ENCODE measurements at places on chromosomes 2 and 18.

GRCh38 chr2:129905664-129906081, 73.8 kb upstream of the RAB6C start:
- H3K27me3 ChIP-seq = no peaks in the 10 kb centered on the region
- H3K36me3 ChIP-seq = no peaks in the 10 kb centered on the region
- DNase-seq = no peak
- peaks cover 1% of the 10 kb centered on the region for H3K4me1 ChIP-seq

DNA sequence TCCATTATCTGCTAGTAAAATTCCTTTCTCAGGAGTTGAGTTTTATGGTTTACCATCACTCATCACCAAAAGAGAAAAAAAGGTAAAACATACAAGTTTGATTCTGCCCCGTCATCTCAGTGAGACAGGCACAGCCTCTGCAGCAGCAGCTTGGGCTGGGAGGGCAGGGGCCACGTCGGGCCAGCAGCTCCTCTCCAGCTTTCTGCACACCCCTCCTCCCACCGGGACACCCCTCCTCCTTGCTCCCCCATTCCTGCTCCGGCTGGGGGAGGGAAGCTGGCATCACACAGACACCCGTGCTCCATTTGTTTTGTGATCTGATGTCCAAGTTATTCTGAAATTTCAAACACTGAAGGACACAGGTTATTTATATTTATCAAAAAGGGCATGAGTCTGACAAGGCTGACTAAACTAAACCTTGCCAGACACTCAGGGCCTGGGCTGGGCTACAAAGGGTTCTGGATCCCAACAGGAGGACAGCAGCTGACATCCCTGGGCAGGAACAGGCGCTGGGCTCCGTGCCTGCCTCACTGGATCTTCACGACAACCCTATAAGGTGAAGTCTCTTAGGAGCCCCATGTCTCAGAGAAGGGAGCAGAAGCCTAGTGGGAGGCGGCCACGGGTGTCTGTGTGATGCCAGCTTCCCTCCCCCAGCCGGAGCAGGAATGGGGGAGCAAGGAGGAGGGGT, 71.4 kb downstream of the HDAC4 start:
- H3K4me1 ChIP-seq = peaks cover 3% of the 10 kb centered on the region
- H3K36me3 ChIP-seq = no peaks in the 10 kb centered on the region
- DNase-seq = peak; percentile 45
- no peaks in the 10 kb centered on the region for H3K27me3 ChIP-seq
- H3K4me3 ChIP-seq = no peak overlapping the region

DNA sequence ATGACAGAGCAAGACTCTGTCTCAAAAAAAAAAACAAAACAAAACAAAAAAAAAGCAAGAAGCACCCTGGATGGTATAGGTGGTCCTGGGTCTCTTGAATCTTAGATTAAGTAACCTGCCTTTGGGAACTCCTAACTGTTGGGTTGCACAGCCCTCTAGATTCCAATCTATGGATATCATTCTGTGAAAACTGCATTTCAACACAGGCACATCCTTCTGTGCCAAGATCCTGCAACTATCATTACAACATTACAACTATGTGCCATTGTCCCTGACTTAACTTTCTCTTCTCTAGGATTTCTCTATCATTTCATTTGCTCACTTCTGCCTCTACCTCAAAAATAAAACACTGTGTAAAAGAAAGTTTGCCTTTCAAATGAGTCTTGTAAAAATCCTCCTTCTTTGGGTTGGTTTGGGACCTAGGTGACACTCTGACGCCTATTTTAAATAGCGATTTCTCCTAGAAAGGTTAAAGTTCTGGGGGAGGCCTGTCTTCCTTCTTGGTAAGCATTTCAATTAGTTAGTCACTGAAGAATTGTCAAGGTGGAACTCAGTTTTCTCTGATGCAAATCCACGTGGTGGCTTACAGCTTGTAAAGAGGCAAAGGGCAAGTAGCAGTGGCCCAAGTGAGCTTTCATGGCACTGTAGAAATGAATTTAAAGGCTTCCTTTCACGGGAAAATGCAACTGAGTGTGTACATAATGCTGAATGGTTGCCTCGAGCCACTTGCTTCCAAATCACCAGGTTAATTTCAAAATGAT, 9.2 kb downstream of the LGALSL start:
- DNase-seq = no peak
- H3K36me3 ChIP-seq = no peaks in the 10 kb centered on the region
- no peak overlapping the region for H3K27ac ChIP-seq
- no peaks in the 10 kb centered on the region for H3K4me1 ChIP-seq
- H3K27me3 ChIP-seq = no peaks in the 10 kb centered on the region

GRCh38 chr2:196291426-196291825, 120.0 kb upstream of the STK17B start:
- DNase-seq = no peak
- no peak overlapping the region for H3K27ac ChIP-seq
- H3K27me3 ChIP-seq = no peaks in the 10 kb centered on the region
- H3K36me3 ChIP-seq = no peaks in the 10 kb centered on the region
- H3K4me3 ChIP-seq = no peak overlapping the region

- no peaks in the 10 kb centered on the region for H3K4me1 ChIP-seq
- H3K27me3 ChIP-seq = no peaks in the 10 kb centered on the region
- no peak overlapping the region for H3K27ac ChIP-seq
- H3K4me3 ChIP-seq = no peak overlapping the region
These were observed 19.1 kb upstream of the ACMSD start for GRCh38 chr2:134819334-134819733.

- no peaks in the 10 kb centered on the region for H3K36me3 ChIP-seq
- no peaks in the 10 kb centered on the region for H3K27me3 ChIP-seq
- H3K4me1 ChIP-seq = peaks cover 14% of the 10 kb centered on the region
- H3K27ac ChIP-seq = no peak overlapping the region
- H3K4me3 ChIP-seq = no peak overlapping the region
These were observed 26.7 kb downstream of the GPC1 start for GRCh38 chr2:240462073-240462706.

- peaks cover 42% of the 10 kb centered on the region for H3K27me3 ChIP-seq
- H3K27ac ChIP-seq = no peak overlapping the region
- H3K4me1 ChIP-seq = no peaks in the 10 kb centered on the region
- H3K36me3 ChIP-seq = no peaks in the 10 kb centered on the region
- no peak for DNase-seq
These were observed 40.5 kb upstream of the REL start for GRCh38 chr2:60840880-60841279.

DNA sequence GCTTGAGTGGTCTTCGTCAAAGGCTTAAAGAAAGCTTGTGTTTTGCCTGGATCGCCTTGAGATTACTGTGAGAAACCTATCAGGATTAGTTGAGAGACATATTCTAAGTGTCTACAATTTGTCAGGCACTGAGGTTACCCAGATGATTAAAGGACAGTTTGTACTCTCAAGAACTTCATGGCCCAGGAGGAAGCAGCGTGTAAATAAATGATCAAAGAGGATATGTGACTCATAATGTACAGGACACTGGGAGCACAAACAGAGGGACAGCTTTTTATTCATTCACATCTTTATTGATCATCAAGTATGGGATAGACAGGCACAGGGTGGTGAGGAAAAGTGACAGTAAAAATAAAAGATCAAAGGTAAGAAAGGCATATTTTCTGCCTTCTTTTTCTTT, 152.6 kb upstream of the FSHR start:
- no peak overlapping the region for H3K4me3 ChIP-seq
- DNase-seq = no peak
- no peaks in the 10 kb centered on the region for H3K36me3 ChIP-seq
- H3K27ac ChIP-seq = no peak overlapping the region
- H3K4me1 ChIP-seq = no peaks in the 10 kb centered on the region

- no peak overlapping the region for H3K27ac ChIP-seq
- no peaks in the 10 kb centered on the region for H3K4me1 ChIP-seq
- H3K4me3 ChIP-seq = no peak overlapping the region
- no peak for DNase-seq
- no peaks in the 10 kb centered on the region for H3K27me3 ChIP-seq
These were observed 130.6 kb downstream of the CLIP4 start for GRCh38 chr2:29245742-29246382.

DNA sequence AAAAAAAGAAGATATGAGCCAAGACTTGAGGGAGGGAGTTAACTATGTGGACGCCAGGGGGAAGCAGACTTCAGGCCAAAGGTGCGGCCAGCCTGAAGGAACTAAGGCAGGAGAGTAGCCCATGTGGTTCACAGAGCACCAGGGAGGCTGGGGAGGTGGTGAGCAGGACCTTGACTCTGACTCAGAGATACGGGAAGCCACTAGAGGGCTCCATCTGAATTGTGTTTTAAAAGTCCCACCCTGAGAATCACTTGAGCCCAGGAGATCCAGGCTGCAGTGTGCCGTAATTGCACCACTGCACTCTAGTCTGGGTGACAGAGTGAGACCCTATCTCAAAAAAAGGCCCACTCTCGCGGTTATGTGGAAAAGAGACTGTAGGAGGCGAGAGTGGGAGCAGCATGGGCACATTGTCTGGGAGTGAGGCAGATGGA, 12.3 kb downstream of the CEP192 start:
- no peak overlapping the region for H3K4me3 ChIP-seq
- no peaks in the 10 kb centered on the region for H3K27me3 ChIP-seq
- DNase-seq = peak; percentile 79
- no peak overlapping the region for H3K27ac ChIP-seq
- H3K36me3 ChIP-seq = peaks cover 2% of the 10 kb centered on the region
- H3K4me1 ChIP-seq = no peaks in the 10 kb centered on the region

DNA sequence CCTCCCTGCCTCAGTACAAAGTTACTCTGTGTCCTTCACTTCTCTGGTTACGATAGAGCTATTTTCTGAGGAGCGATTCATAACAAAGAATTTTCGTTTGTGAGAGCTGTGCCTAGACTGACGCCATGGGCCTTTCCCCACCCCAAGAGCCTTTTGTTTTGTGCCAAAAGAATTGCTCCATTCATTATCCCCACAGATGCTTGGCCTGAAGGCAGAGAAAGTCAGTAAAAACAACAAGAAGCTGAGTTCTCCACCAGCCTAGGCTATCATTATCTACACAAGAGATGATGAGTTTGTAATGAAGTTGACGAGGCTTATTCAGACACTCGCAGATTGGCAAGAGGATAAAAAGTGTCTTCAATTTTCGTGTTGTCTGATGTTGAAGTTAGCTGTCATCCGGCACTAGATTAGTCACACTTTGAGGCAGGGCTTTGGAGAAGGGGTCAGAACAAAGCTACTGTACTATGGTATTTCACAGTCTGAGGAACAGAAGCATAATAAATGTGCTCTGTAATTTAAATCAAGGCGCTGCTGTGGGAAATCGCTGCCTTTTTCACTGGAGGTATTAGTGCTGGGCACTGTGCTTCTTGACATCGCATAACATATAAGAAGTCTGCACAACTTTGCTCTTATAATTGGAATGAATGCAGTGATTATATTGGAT, 278.4 kb upstream of the FIGN start:
- H3K4me1 ChIP-seq = peaks cover 3% of the 10 kb centered on the region
- H3K27ac ChIP-seq = no peak overlapping the region
- H3K4me3 ChIP-seq = no peak overlapping the region
- no peaks in the 10 kb centered on the region for H3K27me3 ChIP-seq
- H3K36me3 ChIP-seq = no peaks in the 10 kb centered on the region

GRCh38 chr2:229350883-229351282, 79.8 kb upstream of the PID1 start:
- no peak overlapping the region for H3K27ac ChIP-seq
- no peak for DNase-seq
- no peaks in the 10 kb centered on the region for H3K4me1 ChIP-seq
- H3K36me3 ChIP-seq = no peaks in the 10 kb centered on the region

- no peak overlapping the region for H3K27ac ChIP-seq
- H3K36me3 ChIP-seq = no peaks in the 10 kb centered on the region
- peaks cover 2% of the 10 kb centered on the region for H3K4me1 ChIP-seq
- no peak overlapping the region for H3K4me3 ChIP-seq
These were observed 118.0 kb upstream of the UGP2 start for GRCh38 chr2:63723709-63724108.

DNA sequence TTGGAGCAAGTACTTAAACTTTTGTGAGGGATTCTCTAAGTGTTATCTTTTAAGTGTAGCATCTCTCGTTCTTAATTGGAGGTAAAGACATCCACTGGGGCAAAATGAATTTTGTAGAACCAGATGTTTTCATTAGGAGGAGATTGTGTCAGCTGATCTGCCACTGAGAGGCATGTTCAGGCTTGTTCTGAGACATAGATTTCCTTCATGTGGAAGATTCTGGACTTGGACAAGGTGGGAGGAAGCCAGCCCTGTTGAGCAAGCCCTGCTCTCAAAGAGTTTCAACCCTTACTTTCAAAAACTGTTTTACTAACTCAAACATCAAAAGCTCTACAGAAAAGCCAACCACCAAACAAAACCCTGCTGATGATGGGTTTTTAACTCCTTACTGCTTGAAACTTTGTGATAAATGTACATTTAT, 6.5 kb downstream of the MAP4K4 start:
- no peaks in the 10 kb centered on the region for H3K27me3 ChIP-seq
- no peak for DNase-seq
- H3K36me3 ChIP-seq = peaks cover 3% of the 10 kb centered on the region
- no peak overlapping the region for H3K4me3 ChIP-seq
- H3K27ac ChIP-seq = 0 out of 2 replicates have a peak overlapping the region, but pooled peaks have one; percentile 21
- H3K4me1 ChIP-seq = peaks cover 11% of the 10 kb centered on the region

DNA sequence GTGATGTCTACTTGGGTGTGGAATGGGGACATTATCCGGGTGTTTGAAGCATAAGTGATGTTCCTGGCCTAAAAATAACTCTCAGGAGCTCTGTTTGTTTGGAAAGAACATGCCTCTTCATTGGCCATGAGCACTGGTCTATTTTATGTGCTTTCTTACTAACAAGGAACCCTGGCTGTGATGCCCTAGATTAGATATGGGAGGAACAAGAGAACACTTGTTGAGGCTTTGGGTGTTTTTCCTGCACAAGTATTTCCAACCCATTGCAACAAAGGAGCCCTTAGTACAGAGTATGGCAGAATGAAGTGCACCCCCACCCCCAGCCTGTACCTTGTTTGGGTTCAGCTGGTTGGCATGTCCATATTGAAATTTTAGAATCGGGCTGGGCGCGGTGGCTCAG, 95.9 kb downstream of the SLC4A3 start:
- no peak for DNase-seq
- H3K36me3 ChIP-seq = no peaks in the 10 kb centered on the region

DNA sequence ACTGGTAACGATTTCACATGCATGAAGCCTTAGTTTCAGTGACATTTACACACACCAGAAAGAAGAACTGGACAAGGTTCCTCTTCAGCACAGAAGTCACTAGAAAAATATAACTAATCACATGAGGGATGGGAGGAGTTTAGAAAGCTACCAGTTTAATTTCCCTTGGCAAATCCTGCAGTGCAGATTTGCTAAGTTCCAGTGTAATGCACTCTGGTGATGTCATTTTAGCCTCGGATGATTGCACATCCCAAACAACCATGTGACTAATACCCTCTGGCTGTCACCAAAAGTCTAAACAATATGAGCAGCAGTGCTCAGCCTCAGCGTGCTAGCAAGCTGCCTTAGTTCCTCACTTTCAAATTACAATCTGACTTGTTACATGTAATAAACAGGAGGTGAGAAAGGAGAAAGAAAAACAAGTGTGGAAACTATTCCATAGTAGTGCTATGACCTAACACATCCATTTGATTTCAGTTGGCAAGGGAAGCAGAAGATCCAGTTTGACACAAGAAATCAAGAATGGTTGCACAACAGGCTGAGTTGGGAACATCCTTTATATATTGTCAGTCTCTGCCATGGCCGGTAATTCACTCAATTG, 35.3 kb upstream of the PPP1CB start:
- no peaks in the 10 kb centered on the region for H3K36me3 ChIP-seq
